ENCODE measurements at places on chromosomes 11 and 22. TPM values are rescaled to one million over a fixed set of nuclear protein-coding genes. Genes with fewer than 3 reads are reported as not detected.

GRCh38 chr11:120830085-120830620, 193.7 kb upstream of the TBCEL start:
- DNase-seq, result peak; percentile 48

The GAB4 gene
- not detected for total RNA-seq

The KRTAP5-8 gene
- total RNA-seq, result 0.50 TPM

The KRTAP5-2 gene
- not detected for total RNA-seq

The MUC5AC gene
- not detected for total RNA-seq

DNA sequence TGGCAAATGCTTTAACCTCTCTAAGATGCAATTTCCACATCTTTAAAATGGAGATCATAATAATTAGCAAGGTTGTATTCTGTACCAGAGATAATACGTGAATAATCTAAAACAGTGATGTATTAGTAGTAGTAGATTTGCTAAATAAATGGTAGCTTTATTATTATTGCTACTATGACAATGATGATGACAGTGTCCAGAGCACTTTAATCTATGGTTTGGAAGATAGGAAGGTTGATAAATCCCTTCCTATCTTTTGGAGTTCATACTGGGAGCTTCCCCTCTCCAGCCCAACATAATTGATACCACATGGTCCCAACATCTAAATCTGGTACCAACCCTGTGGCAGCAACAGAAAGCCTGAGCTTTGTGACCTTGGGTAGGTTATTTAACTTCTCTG, 267.8 kb downstream of the FAT3 start:
- no peak for DNase-seq

DNA sequence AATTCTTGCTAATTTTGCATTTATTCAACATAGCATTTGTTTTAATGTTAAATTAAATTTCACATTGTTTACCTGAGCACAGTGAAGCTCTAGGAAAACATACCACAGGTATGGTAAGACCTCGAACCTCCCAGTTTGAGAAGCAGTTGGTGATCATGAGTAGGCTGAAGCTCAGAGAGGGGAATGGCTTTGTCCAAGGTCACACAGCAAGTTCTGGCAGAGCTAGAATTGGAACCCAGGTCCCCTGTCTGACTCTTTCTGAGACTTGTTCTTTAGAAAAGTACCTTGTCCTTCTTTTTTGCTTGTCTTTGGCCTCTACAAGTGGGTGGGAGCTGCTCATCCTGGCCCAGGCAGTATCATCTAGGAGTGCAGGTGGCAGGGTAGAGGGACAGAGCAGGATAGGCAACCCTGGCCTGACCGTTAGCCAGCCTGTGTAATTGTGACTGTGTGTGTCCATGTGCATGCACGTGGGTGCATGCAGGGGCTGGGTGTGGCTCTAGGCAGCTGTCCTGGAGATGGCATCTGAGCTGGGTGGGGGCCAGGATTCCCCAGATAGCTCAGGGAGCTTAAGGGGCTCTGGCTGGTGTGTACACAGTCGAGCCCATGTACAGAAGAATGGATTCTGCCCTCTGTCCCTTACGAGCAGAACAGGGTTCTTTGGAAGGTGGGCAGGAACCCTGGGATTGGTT, 21.6 kb downstream of the PHLDB1 start:
- no peak for DNase-seq

All from dorsolateral prefrontal cortex (tissue), 122 donors.